ENCODE measurements at places on chromosomes 2 and 18. TPM values are rescaled to one million over a fixed set of nuclear protein-coding genes. Genes with fewer than 3 reads are reported as not detected.

LYG2 gene
- total RNA-seq = not detected

ZFP36L2 gene
- 49.5 TPM for total RNA-seq

CRYGC gene
- total RNA-seq = not detected

ABCA12 gene
- 4.4 TPM for total RNA-seq

ADRA2B gene
- not detected for total RNA-seq

IL36A gene
- total RNA-seq = not detected

LIMS4 gene
- total RNA-seq = 1.3 TPM

KYNU gene
- total RNA-seq = 0.72 TPM

IER3IP1 gene
- 15.8 TPM for total RNA-seq

TEKT4 gene
- total RNA-seq = not detected

ATOH8 gene
- total RNA-seq = 1.9 TPM

AQP12A gene
- not detected for total RNA-seq

UPP2 gene
- not detected for total RNA-seq

OTX1 gene
- total RNA-seq = not detected

Measured in astrocyte (in vitro differentiated cells and primary cell).